Osteoblast (primary cell): ENCODE measurements at places on chromosomes 5 and 9. TPM values are rescaled to one million over a fixed set of nuclear protein-coding genes. Genes with fewer than 3 reads are reported as not detected.

Gene CCNO
- 1.4 and 2.1 TPM in 2 replicates for total RNA-seq

Gene ENC1
- total RNA-seq: 86.0 and 109 TPM in 2 replicates

Gene SH3GL2
- total RNA-seq: under 0.01 and 0.29 TPM in 2 replicates

Gene HMCN2
- total RNA-seq: under 0.01 TPM in 2 replicates

Gene PCDHGA10
- total RNA-seq: 23.2 and 24.8 TPM in 2 replicates

Gene TLX3
- total RNA-seq: not detected in 2 replicates

Gene PCDHA9
- total RNA-seq: 0.29 and 0.36 TPM in 2 replicates

Gene SLC31A1
- 45.2 and 53.0 TPM in 2 replicates for total RNA-seq

Gene ITK
- total RNA-seq: under 0.01 TPM in 1 of 2 replicates, not detected in the other

Gene IRX1
- 1.4 and 3.2 TPM in 2 replicates for total RNA-seq

Gene VDAC1
- total RNA-seq: 236 and 264 TPM in 2 replicates
